ENCODE measurements at places on chromosomes 3 and 15.

DNA sequence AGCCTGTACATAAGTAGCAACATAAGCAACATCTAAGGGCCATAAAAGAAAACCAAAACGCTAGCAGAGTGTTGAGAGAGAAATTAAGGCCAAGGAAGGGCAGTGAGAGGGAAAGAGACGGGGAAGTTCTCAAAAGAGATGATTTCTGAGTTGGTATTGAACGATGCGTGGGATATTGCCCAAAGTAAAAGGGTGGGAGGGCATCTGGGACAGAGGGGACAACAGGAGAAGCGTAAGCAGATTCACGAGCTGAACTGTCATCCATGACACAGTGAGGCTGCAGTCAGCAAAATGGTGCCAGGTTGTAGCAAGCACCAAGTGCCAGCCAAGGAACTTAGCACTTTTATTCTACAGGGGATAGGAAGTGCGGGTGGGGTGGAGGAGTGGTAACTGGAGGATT lies 11.8 kb downstream of the NCEH1 start:
- DNase-seq: no peak

DNA sequence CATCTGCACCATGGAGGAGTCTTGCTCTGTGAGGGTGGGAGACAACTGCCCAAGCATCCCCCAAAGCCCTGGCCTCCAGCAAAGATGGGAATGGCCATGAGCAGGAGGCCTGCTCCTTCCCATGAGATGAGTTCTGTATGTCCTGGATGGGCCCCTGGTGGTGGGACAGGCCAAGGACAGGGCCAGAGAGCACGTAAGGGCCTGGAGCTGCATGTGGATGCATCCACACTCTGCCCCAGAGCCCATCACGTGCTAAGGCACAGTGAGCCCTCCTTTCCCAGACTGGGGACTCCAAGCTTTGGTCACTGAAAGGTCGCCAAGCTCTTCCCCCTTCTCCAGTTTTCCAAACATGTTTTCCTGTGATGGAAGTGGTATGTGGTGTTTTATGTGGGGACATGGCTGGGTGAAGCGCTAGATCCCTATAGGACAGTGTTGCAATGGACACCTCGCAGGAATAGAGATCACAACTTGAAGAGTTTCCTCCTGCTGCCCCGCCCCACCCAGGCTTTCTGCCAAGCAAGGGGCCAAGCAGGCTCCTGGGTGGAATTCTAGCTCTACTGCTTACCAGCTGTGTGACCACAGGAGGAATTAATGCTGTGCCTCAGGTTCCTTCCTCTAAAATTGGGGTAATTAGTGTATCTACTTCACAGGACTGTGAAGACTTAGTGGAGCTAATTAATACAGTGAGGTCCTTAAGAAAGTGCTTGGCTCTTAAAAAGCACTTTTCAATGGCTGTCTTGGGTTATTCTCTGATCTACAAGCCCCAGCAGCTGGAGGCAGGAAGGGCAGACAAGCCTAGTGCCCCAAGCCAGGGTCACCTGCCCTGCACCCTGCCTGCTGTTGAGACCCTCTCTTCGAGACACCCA lies 106.4 kb upstream of the RPL32 start:
- DNase-seq: no peak

GRCh38 chr15:100330221-100330620 lies 11.6 kb downstream of the ADAMTS17 start:
- DNase-seq: no peak

DNA sequence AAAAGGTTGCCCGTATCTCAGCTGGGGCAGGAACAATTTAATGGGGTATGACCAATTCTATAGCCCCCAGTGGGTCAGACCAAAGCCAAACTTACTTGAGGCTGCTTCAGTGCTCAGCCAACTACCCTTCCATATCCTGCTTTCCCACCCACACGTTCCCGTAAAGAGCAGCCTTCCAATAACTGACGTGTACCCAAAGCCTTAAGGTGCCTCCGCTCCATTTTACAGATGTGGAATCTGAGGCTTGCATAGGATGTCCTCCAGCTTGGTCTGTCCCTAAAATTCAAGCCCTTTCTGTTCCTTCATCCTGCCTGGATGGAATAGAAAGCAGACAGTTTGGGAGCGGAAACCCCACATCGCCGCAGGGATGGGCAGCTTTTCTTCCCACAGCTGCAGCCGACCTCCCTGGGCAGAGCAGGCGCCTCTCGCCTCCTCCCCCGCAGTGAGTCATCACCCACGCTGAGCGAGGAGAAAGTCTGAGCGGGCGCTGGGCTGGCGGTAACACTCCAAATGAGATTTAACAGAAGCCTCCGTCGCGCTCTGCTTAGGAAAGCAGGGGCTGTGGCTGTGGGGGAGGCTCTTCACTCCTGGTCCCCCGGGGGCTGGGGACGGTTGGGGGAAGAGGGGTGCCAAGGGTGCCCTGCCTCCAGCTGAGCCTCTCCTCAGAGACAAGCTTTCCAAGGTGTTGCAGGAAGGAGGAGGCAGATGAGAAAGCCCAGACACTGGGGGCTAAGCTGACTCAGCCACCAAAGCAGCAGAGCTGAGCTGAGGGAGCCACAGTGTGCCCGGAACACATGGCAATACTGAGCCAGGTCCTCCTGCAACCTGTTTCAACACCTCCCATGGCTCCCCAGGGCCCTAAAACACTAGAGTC lies 57.8 kb upstream of the HRH1 start:
- peak; percentile 56 for DNase-seq

DNA sequence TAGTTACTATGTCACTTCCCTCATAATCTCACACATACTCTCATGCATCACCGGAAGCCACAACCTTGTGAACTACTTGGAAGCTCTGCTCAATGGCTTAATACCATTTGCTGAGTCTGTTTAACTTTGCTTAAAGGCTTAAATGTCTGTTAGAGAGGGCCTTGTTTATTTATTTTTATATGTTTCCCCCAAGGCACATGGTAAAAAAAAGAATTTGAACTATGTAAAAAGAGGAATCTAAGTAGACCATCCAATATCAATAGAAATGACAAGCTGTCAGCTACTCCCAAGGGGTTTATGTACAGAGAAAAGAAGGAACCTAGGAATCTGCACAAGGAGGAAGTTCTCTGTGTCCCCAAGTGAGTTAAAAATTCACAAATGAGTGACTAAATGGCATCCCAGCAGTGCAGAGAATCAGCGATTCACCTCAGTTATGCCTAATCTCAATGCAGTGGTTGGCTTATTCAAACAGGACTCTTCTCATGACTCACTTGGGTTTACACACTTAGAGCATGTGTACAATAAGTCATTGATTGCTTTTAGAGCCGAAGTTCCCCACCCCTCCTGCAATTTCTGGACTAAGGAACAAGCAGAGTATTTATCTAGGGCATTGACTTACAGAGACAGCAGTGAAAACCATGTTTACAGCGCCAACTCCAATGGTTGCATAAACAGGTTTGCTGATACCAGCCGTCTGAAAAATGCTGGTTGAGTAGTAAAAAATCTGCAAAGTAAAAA lies 24.4 kb downstream of the SLC2A2 start:
- DNase-seq: no peak

GRCh38 chr3:148229107-148229506 lies 468.6 kb upstream of the AGTR1 start:
- no peak for DNase-seq

DNA sequence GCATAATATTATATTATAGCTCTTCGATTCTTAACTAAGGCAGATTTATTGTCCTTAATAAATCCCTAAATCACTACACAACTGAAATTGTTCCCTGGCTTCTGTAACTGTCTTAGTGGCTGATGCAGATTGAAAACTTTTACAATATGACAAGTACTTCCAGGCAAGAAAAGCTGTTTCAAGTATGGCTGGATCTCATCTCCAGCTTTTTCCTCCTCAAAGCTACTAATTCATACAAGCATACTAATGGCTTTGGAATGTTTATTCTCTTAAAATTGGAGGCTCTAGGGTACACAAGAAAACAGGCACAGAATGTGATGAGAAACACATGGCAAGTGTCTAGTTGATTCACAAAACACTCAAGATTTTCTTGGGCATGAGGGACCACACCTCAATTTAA lies 351.5 kb upstream of the ICE2 start:
- DNase-seq: no peak

DNA sequence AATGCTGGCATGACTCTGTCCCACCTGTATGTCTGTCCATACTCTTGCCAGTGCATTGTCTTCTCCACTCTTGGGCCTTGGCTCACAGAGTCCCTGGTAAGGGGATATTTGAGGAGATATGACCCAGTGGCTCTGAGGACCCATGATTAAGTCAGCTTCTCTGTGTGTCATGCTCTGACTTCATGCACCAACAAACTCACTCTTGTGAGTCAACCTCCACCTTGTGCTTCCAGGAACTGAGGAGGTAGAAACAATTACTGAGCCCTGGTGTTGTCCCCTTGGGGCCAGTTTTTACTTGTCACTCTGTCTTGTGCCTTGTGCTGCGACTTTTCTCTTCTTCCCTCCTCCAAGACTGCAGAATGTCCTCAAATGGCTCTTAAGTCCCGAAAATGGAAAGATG lies 127.1 kb downstream of the ABHD5 start:
- DNase-seq: no peak

- peak; percentile 83 for DNase-seq
These were observed 4.1 kb downstream of the ISLR2 start for GRCh38 chr15:74134387-74135027.

DNA sequence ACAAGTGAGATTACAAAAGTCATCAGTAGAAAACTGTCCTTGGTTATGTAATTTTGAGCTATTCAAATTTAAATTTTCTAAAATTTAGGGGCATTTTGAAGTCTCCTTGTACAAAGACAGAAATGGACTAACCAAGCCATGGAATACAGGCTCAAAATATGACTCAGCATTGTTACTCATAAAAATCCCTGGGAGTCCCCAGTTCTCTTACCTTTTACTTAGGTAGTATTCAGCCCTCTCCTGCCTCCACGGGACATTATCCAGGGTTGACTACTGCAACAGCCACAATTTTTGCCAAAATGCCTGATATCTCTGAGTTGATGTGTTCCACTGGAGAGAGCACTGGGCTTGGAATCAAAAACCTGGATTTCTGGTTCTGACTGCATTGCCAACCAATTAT lies 25.0 kb downstream of the CLDN18 start:
- DNase-seq: no peak

- no peak for DNase-seq
These were observed 758.0 kb downstream of the NTRK3 start for GRCh38 chr15:87498560-87498959.

DNA sequence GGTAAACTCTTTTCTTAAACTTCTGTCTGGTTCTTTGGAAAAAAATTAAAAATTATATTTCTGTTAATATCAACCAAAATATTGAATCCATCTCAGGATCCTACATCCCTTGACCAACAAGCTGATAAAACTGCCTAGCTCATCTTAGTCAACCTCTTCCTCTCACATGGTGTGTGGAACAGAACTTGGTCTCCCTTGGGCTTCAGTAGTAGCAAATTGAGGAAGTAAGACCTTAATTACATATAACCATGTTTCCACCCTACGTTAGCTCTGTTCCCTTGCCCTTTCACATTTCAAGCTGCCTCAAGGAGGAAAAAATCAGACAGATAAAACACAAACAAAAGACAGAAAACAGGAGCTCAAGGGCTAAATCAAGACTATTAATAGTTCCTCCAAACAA lies 116.4 kb downstream of the GREM1 start:
- DNase-seq: no peak

DNA sequence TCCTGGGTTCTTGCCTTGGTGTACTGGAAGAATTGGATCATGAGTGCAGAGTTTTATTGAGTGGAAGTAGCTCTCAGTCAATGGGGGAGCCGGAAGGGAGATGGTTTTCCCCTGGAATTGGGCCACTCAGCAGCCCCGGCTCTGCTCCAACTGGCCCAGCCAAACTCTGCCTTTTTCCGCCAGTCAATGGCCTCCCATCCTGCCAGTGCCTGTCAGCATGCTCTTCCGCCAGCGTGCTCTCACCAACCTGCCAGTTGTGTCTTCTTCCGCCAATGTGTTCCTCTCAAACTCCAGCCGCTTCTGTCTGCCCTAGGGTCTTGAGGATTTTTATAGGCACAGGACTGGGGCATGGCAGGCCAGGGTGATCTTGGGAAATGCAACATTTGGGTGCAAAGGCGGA lies 12.4 kb upstream of the AADACL2 start:
- no peak for DNase-seq

GRCh38 chr3:29926378-29926777 lies 645.5 kb downstream of the RBMS3 start:
- DNase-seq: no peak

- DNase-seq: no peak
These were observed 71.8 kb downstream of the IL5RA start for GRCh38 chr3:3038201-3038991.

GRCh38 chr3:195582947-195583346 lies 793 bp downstream of the APOD start:
- no peak for DNase-seq

- DNase-seq: peak; percentile 83
These were observed 1.1 kb downstream of the EDEM1 start for GRCh38 chr3:5188419-5189221.

DNA sequence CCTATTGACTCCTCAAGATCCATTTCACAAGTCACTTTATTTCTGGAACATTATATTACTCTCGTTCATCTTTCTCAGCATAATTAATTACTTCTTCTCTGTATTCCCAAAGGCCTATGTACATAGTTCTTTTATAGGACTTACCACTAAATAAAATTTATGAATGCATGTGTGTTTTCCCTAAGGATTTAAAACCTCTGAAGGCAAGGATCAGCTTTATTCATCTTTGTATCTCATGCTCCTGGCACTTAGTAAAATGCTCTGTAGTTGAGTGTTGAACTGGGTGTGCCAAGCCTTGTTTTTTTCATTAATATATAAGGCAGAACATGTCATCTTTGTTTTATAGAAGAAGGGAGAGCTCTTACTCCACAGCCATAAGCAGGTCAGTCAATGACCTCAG lies 194.1 kb upstream of the ZPLD1 start:
- DNase-seq: no peak

DNA sequence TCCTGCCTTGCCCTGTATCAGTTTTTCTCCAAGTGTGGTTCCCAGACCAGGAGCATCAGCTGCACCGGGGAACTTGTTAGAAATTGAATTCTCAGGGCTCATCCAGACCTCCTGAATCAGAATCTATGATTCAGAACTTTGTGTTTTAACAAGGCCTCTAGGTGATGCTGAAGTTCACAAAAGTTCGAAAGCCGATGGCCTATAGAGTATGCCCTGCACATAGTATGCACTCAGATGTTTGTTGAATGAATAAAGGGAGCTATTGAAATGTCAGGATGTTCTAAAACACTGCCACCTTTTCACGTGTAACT lies 664 bp upstream of the LARP6 start:
- no peak for DNase-seq

DNA sequence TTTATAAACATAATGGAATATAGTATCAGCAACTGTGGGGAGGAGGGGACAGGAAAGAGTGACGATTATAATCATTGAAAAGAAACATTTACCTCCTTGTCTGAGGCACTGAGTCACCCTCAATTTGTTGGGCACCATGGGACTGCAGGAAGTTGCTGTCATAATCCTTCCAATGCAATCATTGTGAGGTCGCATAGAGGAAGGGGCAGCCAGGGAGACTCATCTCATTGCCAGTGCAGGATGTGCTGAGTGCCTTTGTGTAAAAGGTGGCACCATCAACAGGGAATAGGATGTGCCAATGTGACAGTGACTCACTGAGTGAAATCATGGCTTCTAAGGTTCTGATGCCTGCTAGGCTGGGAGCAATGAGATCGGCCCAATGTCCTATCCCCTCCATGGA lies 300.4 kb upstream of the ADAMTS9 start:
- DNase-seq: no peak

Measured in right kidney (tissue), 9 donors.